ENCODE measurements at places on chromosomes 12 and 14.
A peak's percentile ranks its signal among the peaks of the same experiment; 100 is the strongest.

GRCh38 chr12:108551535-108551934 lies 9.4 kb downstream of the SART3 start:
- DNase-seq = no peak

DNA sequence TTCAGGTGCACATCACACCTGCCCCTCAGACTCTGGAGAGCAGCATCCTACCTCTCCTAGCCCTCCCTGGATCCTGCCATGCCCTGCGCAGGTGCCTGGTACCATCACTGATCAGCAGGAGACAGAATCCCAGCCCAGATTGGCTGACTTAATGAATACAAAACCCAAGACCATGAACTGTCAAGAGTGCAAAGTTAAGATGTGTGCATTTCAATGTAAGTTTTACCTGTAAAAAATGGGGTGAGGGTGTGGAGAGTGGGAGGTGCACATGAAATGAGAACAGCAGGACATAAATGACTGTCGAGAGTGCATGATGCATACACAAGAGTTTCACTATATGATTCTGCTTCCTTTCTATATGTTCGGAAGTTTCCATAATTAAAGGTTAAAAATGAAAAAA lies 57.9 kb upstream of the GPR68 start:
- no peak for DNase-seq

GRCh38 chr14:89060191-89060590 lies 235.7 kb downstream of the TTC8 start:
- no peak for DNase-seq

DNA sequence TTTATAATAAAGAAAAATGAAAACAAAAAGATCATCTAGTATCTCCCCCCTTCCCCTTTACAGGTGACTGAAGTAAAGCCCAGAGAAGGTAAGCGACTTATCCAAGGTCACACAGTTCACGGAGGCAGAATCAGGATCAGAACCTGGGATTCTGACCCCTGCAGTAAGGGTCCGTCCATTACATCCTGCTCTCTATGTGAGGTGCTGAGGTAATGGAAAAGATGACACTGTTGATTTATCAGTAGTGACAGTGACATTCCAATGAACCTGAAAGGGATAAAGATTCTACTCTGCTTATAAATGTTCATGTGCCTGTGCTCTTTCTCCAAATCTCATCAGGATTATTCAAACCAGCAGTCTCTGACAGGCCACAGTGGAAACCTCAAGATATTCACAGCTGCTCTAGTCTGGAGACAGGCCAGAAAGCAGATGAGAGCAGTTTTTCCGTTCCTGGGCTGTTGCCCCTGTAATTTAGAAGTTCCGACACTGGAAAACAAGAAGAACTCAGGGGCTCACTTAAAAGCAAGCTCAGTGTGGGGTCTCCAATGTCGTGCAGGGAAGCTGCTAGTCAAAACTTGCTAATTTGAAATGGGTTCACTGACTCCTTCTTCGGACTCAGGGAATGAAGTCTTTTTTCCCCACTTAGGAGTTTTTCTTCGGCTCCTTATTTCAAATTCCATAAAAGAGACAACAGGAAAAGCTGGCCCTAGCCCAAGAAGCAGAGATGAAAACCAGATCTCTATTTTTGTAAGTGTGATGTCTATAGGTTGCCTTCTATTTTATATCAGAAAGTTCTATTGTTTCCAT lies 131.8 kb upstream of the EEA1 start:
- no peak for DNase-seq

DNA sequence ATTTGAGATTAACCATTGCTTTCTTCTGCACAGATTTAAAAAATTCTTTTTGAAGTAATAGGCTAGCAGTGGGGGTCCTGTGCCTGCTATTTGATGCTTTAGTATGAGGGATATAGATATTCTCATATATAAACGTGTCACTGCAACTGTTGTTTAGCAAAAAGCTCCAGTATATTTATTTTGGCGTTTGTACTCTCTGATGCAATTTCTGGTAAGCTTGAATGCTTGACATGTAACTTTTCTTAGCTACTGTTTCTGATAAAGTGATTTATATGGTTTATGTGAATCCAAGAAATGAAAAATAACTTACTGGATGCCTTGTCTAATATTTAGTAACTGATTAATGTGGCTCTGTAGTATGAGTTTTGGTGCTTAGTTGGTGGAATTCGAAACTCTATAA lies 77.1 kb downstream of the TTLL5 start:
- DNase-seq = no peak

DNA sequence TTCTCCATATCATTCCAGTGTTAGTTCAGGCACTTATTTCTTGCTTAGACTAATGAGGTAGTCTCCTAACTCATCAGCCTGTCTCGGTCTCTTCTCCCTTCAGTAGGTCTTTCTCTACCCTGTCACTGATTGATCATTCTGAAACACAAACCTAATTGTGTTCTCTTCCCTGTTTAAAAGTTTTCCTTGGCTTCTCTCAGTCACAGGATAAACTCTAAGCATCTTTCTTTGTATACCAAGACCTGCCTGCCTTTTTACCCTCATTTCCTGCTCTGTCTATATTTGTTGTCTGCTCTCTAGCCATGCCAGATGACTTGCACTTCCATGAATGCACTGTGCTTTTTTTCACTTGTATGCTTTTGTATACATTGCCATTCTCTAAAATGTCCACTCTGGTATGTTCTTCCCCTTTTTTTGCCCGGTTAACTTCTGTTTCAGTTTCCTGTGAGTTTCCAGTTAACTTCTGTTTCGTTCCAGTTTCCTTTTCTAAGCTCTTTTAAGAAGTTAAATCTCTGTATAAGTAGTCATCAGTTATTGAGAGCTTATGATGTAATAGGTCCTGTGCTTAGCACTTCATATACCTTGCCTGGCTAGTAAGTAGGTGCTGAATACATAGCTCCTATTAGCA lies 12.8 kb downstream of the DIP2B start:
- no peak for DNase-seq

DNA sequence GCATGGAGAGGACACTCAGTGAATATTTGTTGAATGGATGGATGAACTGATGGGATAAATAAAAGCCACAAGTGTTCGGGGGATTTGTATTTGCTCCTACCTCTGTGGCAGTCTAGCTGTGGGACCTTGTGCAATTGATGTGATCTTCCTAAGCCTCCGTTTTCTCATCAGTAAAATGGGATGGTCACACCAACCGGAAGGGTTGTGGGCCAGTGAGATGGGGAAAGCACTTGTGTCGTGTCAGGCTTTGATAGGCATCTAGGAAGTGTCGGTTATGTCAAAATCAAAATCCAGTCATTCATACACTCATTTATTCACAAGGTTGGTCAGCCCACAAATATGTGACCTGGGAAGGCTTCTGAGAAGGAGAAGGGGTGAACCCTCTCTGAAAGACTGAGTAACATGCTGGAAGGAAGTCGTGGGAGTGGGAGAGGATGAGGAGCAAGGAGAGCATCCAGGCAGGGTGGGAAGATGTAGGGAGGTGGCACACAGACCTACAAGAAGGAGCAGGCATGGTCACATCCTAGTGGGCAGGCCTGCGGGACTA lies 7.8 kb upstream of the SERPINA9 start:
- DNase-seq = no peak

- DNase-seq = peak; percentile 79
Observed at GRCh38 chr14:96502621-96503305, 581 bp downstream of the PAPOLA start.

DNA sequence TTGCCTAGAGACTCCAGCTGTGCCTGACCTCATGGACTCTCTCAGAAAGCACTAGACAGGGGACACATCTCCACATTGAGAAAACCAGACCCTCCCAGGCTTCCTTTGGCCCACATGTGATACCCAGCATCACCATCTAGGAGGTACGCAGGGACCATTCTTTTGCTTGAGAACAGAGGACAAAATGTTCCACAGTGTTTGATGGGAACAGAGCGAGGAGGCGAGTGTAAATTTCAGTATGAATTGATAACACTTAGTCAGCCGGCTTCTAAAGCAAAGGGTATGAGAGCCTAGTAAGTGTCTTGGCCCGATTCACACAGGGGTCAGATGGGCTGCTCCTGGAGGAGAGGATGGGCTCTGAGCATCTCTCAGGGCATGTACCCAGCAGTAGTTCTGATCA lies 1052.4 kb downstream of the BCL11B start:
- no peak for DNase-seq

DNA sequence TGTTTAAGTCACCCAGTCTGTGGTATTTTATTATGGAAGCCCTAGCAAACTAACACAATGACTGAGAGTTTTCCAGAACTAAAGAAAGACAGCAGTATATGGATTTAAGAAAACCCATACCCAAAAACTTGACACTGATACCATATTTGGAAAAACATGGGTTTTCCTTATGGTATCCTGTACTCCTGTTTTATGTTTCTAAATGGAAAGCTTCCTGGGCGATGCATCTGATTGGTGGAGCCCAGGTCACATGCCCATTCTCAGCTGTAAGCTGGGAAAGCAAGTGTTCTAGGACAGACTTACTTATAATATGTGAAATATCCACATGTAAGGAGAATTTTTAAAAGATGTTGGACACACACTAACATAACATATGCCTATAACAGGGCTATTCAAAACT lies 4.5 kb upstream of the RNASE4 start:
- DNase-seq = no peak

DNA sequence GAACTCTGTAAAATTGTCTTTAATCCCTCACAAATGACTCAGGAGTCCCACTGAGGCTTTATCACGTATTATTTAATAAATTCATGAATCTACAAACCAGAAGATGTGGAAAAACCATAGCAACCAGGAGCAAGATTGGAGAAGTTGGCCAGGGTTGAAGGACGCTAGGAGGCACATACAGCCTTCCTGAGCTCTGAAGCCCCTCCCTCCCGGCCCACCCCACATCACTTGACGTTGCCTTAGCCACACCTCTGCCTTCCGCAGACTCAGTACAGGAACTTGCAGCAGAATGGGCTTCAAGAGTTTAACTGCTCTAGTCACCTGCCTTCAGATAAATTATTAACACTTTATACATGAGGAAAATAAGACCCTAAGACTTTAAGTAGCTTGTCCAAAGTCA lies 33.9 kb downstream of the SLC35F4 start:
- DNase-seq = no peak

DNA sequence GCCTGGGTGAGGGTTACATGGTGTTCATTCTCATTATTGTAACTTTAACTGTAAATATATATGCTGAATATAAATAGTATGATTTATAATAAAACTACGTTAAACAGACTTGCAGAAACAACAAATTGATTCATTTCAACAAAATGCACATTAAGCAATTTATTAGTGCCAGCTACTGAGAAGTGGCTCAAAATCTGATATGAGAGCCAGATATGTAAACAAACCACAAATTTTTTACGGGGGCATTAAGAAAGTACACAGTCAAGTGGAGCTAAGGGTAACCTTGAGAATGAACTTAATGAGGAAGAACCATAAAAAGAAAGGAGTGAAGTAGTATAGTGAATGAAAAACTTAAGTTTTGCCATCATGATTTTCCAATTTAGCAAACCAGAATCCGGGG lies 40.3 kb downstream of the CEP128 start:
- no peak for DNase-seq

DNA sequence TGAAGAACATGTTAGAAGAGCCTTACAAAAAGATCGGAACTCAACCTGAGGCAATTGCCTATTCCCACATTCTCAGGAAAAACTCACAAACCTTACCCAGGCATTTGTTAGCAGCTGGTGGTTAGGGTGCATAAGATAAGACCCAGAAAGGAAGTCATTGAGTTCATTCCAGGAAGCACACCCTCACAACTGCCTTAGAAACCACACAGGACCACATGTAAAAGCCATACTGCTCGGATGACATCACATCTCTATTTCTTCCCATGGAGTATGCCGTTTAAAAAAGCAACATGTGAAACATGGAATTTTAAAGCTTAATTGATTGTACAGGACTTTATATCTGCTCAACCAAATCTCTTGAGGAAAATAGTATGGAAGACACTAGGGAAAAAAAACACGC lies 411.2 kb downstream of the DAD1 start:
- DNase-seq = no peak

- DNase-seq = no peak
Observed at GRCh38 chr14:97179573-97179972, 382.4 kb downstream of the VRK1 start.

GRCh38 chr14:97946240-97946639 lies 1149.1 kb downstream of the VRK1 start:
- DNase-seq = no peak

GRCh38 chr14:36268121-36268520 lies 52.3 kb downstream of the MBIP start:
- no peak for DNase-seq

GRCh38 chr14:30990770-30991169 lies 34.7 kb upstream of the AP4S1 start:
- DNase-seq = no peak

GRCh38 chr12:22447223-22447622 lies 97.1 kb downstream of the C2CD5 start:
- DNase-seq = no peak

GRCh38 chr12:1496162-1496900 lies 98.0 kb downstream of the FBXL14 start:
- DNase-seq = no peak

DNA sequence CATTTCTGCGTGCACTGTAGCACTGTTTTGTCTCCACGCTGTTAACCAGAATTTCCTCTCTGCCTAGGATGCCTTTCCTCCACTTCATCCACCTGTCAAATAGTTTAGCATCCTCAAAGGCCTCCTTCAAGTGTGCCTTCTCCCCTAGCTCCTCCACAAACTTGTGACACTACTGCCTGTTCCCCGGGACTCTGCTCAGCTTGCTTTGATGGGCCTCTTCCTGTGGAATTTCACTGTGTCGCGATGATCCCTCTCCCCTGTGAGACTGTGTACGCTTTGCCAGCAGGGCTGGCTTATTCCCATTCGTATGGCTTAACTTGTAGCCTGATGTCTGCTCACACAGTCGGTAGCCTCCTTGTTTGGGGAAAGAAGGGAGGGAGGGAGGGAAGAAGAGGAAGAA lies 426.8 kb downstream of the VRK1 start:
- no peak for DNase-seq

GRCh38 chr12:28096649-28097048 lies 93.6 kb upstream of the CCDC91 start:
- no peak for DNase-seq

DNA sequence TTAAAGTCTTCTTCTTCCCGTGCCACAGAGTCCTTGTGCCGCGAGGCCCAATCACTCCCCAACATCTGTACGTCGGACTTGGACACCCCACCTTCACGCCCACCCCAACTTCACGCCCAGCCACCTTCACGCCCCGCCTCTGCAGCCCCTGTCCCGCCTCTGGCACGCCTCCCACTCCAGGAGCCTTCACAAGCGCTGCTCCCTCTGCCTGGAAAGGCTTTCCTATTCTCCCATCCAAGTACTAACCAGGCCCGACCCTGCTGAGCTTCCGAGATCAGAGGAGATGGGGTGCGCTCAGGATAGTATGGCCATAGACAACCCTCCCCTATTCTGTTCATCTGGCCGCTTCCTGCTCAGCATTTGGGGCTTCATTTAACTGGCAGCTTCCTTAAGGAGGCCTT lies 17.3 kb upstream of the EIF5 start:
- no peak for DNase-seq

- DNase-seq = no peak
Observed at GRCh38 chr14:32366986-32367385, 37.9 kb downstream of the AKAP6 start.

DNA sequence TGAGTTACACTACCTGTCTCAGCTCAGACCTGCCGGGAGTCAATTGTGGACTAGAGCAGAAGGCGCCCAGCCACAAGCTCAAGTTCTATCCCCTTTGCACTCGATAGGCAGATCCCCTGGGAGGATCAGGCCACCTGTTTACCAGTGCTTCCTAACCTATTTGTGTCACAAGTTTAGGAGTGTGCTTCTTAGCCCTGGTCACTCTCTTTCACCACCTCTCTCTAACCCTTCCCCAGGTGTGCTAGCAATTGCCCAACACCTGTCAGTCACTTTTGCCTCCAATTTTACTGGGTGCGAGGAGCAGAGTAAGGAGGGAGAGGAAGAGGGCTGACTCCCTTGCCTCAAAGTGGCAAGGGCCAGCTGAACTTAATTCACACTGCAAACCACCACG lies 745 bp upstream of the NAA30 start:
- DNase-seq = no peak
